ENCODE measurements at places on chromosomes 2 and 18.

DNA sequence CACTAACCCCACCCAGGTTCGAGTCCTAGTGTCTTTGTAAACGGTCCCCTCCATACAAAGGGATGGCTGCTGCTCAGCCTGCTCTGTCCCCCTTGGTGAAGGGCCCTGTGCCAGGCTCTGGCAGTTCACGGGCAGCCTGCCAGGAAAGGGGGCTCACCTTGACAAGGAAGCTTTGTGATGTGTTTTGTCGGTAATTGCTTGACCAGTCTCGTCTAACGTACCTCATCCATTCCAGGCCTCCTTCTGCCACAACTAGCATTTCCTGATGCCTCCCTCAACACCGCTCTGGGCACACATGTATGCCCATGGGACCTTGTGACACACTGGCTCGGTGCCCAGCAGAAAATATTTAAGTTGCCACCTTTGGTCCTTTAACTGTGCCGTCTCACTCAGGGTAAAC lies 171.9 kb downstream of the KLHL29 start:
- no peaks in the 10 kb centered on the region for H3K36me3 ChIP-seq
- H3K4me1 ChIP-seq: no peaks in the 10 kb centered on the region
- DNase-seq: no peak
- no peaks in the 10 kb centered on the region for H3K27me3 ChIP-seq
- H3K4me3 ChIP-seq: no peak overlapping the region
- H3K27ac ChIP-seq: no peak overlapping the region

GRCh38 chr2:119106301-119106897 lies 52.2 kb downstream of the C1QL2 start:
- H3K36me3 ChIP-seq: no peaks in the 10 kb centered on the region
- H3K4me1 ChIP-seq: no peaks in the 10 kb centered on the region
- H3K4me3 ChIP-seq: no peak overlapping the region
- H3K27ac ChIP-seq: no peak overlapping the region

DNA sequence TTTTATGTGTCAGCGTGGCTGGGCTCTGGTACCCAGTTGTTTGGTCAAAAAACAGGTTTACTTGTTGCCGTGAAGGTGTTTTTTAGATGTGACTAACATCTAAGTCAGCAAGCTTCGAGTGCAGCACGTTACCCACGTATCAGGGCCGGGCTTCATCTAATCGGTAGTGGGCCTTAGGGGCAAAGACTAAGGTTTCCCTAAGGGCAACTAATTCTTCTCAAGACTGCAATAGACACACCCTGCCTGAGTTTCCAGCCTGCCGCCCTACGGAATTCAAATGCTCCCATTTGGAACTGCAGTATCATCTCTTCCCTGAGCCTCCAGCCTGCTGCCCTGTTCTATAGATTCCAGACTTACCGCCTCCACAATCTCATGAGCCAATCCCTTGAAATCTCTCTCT lies 27.7 kb downstream of the FHL2 start:
- peaks cover 10% of the 10 kb centered on the region for H3K4me1 ChIP-seq
- no peaks in the 10 kb centered on the region for H3K36me3 ChIP-seq
- no peak overlapping the region for H3K4me3 ChIP-seq
- H3K27me3 ChIP-seq: no peaks in the 10 kb centered on the region

DNA sequence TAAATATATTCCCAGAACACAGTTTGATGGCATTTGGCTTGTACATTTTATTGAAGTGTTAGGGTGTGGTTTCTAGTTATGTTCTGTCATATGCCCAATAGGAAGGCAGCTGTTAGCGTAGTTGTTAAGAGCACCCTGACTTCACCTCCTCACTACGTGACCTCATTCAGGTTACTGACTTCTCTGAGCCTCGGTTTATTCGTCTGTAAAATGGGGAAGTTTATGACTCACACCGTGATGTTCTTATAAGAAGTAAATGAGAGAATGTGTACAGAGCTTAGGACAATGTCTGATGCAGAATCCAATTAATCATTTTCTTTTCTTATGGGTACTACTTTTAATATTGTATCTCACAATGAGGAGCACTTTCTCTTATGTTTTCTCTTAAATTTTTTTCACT lies 226.0 kb downstream of the PTPRM start:
- H3K36me3 ChIP-seq: no peaks in the 10 kb centered on the region
- DNase-seq: no peak
- H3K4me1 ChIP-seq: no peaks in the 10 kb centered on the region
- no peak overlapping the region for H3K27ac ChIP-seq

GRCh38 chr2:100984892-100985307 lies 17.2 kb upstream of the RPL31 start:
- DNase-seq: peak; percentile 89
- peaks cover 2% of the 10 kb centered on the region for H3K4me1 ChIP-seq
- H3K4me3 ChIP-seq: no peak overlapping the region
- H3K27ac ChIP-seq: no peak overlapping the region

DNA sequence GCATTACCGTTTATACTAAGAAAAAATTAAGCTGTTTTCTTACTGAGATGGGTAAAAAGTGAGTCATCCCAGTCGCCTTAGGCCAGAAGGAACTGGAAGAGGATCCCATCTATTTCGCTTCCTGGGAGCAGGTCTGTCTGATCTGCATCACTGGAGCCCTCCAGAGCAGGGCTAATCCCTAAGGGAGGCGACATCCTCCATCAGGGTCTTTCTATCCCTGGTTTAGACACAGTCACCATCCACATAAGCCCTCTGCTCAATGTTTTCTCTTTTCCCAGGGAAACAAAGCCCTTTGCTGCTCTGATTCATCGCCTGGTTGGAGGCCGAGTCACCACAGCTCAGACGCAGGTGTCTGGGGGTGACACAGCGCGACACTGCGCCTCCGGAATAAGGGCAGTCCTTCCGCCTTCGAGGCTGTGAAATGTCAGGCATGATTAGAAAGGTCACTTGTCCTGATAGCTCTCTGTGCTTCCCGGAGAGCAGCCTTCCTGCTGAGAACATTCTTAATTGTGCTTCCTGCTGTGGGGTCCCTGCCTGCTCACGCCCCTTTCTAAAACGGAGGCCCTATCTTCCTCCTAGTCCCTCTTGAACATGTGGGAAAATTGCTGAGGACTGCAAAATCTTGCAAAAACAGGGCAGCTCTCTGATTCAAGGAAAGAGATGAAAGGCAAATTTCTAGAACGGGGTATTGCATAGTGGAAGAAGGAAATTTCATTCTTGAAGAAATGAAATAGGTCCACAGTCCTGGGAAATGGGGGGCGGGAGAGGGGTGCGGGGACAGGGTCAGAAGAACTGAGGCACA lies 56.3 kb downstream of the MARCHF4 start:
- H3K4me1 ChIP-seq: peaks cover 6% of the 10 kb centered on the region
- peak; percentile 21 for DNase-seq
- no peaks in the 10 kb centered on the region for H3K27me3 ChIP-seq

DNA sequence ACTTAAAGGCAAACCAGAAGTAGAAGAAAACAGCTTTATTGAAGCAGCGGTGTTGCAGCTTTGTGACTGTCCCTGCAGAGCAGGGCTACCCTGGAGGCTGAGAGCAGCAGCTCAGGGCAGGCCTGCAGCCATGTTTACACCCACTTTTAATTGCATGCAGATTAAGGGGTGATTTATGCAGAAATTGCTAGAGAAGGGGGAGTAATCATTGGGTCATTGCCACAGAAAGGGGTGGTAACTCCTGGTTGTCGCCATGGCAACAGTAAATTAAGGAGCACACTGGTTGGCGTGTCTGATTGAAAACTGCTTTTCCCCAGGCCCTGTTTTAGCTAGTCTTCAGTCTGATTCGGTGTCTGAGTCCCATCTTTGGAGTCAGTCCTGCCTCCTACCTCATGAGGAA lies 195.4 kb upstream of the HDAC4 start:
- H3K27ac ChIP-seq: no peak overlapping the region
- H3K36me3 ChIP-seq: no peaks in the 10 kb centered on the region
- DNase-seq: no peak
- H3K4me3 ChIP-seq: no peak overlapping the region
- no peaks in the 10 kb centered on the region for H3K27me3 ChIP-seq

- peak overlapping the region; percentile 91 for H3K27ac ChIP-seq
- H3K36me3 ChIP-seq: peaks cover 64% of the 10 kb centered on the region
- H3K27me3 ChIP-seq: no peaks in the 10 kb centered on the region
- peak; percentile 79 for DNase-seq
Measured at GRCh38 chr2:106159866-106160785, 34.0 kb downstream of the UXS1 start.

Data from activated CD4-positive, alpha-beta T cell treated with anti-CD3 and anti-CD28 coated beads for 36 hours (primary cell).